Thoracic aorta (tissue), 2 donors: ENCODE measurements at places on chromosomes 7 and 10.

DNA sequence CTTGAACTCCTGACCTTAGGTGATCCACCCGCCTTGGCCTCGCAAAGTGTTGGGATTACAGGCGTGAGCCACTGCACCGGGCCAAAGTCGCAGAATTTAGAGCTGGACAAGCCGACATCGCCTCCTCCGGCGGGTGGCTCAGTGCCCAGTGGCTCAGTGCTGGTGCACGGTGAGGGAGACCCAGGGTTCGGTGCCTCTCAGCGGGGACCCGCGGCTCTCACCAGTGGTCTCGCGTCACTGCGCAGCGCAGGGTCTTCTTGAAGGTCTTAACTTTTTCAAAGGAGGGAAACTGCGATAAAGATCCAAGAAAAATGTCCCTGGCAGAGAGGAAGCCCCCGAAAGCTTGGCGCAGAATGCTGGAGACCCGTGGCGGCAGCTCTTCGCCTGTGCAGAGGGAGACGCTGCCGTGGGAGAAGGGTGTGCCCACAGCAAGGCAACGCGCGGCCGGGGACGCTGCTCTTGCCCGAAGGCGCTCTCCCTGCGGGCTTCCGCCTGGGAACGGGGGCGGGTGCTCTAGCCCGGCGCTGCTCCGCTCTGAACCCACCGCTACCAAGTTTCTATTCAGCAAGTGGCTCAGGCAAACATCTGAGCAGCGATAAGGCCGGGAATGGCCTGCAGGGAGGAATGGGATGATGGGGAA is 324.3 kb downstream of the DNAJB6 start:
- no peak for DNase-seq

GRCh38 chr7:95863-96260 is 96.5 kb upstream of the FAM20C start:
- no peak for DNase-seq

DNA sequence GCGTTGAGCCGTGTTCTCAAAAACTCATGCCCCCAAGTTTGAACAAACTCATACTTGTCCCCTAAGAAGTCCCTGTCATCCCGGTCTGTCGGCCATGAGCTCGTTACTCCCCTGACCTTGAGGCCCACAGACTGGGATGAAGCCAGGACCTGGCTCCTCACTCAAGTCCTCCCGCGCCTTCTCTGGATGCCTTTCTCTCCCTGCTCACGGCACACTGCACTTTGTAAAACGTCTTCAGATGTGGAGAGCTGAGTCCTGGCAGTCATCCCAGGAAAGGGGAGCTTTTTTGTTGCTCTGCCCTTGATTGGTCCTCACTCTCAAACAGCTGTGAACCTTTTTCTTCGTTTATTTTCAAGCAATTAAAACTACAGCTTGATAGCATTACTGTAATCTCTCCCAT is 110.8 kb downstream of the JAZF1 start:
- no peak for DNase-seq

GRCh38 chr10:18684953-18685352 is 25.7 kb downstream of the ARL5B start:
- DNase-seq, result no peak

DNA sequence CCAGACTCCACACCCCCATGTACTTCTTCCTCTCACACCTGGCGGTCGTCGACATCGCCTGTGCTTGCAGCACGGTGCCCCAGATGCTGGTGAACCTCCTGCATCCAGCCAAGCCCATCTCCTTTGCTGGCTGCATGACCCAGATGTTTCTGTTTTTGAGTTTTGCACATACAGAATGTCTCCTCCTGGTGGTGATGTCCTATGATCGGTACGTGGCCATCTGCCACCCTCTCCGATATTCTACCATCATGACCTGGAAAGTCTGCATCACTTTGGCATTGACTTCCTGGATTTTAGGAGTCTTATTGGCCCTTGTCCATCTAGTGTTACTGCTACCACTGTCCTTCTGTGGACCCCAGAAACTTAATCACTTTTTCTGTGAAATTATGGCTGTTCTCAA is 4.8 kb downstream of the OR2A25 start:
- DNase-seq, result no peak

DNA sequence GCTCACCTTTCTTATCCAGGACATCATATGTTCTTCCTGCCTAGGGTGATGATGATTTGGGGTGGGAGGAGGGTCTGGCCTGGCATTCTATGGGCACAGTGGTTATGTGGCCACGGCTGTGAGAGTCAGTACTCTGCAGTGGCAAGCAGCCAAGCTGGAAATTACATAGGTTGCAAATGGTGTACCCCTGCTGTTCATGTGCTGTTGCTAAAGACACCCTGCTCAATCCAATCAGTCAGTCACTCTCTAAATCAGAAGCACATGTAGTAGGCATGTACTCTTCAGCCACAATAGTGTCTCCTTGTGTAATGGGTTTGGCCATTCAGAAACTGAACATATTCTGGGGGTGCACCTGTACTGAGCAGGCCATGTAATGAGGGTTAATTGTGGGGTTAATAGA is 449.1 kb upstream of the ANKRD30A start:
- DNase-seq, result no peak

DNA sequence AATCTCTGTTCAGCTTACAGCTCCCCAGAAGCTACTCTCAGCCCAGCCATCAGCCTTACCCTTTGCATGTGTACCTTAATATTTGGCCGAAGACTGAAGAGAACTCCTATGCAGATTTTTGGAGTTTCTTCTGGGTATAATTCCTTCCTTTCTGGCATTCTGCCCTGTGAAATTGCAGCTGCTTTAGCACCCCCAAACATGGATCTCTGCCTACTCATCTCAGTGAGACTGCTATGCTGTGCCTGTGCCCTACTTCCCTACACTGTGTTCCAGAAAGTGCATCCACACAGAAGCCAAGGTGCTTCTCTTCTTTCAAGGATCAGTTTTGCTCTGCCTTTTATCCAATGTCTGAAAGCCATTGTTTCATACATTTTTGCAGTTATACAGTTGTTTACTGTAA is 81.6 kb downstream of the NPY start:
- no peak for DNase-seq

DNA sequence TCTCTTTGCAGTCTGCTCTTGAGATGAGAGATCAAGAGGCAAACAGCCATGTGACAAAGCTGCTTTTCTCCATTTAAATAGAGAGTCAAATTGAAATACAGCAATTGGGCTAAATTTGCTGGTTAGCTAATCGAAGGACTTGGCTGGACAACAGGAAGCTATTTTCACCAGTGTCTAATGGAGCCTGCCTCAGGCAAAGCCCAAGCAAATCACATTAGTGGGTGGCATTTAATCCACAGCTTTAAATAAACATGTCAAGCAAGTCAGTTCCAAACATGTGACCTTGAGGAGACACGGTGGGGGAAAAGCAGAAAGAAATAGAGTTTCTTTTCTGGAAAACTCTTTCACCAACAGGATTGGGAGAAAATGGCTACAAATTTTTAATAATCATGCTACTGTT is 180.5 kb upstream of the AOAH start:
- no peak for DNase-seq

- no peak for DNase-seq
Measured at GRCh38 chr10:25068152-25069058, 52.0 kb downstream of the THNSL1 start.

GRCh38 chr10:71638064-71638821 is 81.3 kb downstream of the C10orf105 start:
- no peak for DNase-seq

DNA sequence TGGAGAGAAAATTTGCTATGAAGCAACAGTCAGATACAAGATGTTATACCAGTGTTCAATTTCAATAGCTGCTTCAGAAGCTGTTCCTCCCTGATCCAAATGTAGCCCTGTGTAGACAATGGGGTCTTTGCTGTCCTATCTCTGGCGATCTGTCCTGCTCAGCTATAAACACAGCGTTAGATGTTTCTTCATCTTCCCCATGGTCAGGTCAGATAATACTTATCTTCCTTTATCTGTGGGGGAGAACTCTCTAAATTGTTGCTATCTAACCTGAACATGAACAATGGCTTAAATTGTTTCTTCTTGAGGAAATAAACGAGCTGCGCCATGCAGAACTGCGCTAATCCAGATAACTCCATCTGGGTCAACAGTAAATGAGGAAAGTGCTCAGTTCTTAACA is 15.6 kb upstream of the KIAA1217 start:
- no peak for DNase-seq

GRCh38 chr7:106518967-106519366 is 142.0 kb downstream of the CCDC71L start:
- DNase-seq, result no peak

DNA sequence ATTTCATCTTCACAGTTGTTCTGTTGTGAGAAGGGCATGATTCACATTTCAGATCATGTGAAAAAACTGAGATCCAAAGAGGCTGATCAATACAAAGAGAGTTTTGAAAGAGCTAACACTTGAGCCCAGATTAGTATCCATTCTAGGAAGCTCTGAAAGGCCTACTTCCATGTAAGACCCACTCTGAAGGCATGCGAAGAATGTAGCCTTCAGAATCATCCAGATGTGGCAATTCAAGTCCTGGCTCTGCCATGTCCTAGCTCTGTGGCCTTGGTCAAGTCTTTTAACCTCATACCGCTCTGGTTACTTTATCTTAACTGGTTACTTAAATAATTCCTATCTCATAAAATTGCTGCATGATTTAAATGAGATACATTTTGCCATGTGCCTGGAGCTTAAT is 111.1 kb downstream of the FZD1 start:
- no peak for DNase-seq

DNA sequence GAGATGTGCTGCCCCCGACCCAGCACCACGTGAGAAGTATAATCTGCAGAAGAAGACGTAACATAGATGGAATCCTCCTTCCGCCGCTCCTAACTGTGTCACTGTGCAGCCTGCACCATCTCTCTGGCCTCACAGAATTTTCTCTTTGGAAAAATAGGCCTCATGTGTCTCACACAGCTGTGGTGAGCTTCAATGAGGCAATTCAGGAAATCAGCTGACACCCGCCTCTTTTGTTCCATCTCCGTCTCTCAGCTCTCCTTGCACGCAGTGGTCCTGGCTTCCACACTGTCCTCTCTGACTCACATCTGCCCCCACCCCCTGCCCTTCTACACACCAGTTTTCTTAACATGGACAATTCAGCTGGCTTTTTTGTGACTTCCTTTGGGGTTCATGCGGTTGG is 7.2 kb downstream of the C10orf90 start:
- DNase-seq, result no peak

DNA sequence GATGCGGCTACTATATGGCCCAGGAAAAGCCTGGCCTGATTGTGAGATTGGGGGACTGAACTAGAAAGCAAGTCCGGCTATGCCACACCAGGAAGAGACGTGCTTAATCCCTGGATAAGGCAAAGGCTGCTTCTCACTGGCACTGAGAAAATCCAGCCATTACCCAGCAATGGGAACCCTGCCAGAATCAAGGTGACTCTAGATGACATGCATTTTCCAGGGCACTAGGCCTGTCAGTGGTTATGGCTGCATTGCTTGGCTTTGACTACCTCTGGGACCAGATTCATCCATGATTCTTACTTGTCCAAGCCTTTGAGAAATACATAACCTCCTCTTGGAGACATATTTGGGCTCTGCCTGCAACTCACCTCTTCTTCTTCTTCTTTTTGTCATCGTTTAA is 317.2 kb downstream of the GRID1 start:
- DNase-seq, result no peak

DNA sequence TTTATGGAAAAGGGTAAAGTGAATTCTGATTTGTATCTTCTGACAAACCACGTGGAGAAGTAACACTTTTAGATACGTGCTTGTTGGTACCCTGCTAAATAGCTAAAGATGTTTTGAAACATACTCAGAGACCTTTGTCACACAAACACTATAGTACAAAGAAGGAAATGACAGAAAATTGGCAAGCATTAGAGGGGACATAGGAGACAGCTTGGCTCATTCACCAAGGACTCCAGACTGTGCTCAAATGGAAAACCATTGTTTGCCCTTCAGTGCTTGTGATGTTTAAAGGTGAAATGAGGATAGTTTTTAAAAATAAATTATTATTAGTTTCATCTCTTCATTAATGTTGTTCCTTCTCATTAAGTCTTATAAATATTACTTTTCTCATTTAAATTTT is 34.0 kb upstream of the CD36 start:
- DNase-seq, result no peak

DNA sequence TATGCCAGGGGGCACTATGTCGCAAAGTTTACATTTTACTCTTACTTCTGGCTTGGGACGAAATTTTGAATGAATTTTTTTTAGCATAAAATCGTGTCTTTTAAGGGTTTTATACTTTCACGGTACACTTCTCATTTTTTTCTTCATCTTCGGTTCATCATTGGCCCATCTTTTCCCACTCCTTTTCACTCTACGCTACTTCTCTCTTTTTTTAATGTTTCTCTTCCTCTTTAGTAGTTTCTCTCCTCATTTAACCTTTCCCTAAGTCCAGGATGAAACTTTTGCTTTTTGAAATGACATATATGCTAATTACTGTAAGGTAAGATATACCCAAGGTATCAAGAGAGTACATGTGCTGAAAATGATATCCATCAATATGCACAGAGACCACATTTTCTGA is 39.5 kb downstream of the C7orf33 start:
- DNase-seq, result no peak

- no peak for DNase-seq
Measured at GRCh38 chr7:158273138-158273651, 314.4 kb downstream of the PTPRN2 start.

- DNase-seq, result no peak
Measured at GRCh38 chr10:116272440-116273283, at the start of gene GFRA1. Gene GFRA1 (minus strand): TSS chr10:116273206. CDS start chr10:116272029, 1,177 bp downstream.

DNA sequence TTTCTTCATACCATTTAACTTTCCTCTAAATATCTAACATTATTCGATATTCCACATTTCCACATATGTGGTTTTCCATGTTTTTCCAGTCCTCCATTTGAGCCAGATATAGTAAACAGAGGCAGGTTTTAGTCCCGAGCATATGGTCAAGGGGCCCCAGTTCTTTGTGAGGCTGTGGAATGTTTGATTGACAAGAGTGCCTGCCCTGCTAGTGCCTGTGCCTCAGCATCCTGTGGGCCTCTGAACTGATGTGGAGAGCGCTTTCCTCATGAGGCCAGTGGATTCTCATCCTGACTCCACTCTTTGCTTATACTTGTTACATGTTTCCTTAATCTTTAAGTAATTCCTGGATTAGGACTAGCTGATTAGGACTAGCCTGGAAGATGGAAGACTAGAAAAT is 58.8 kb downstream of the POM121L12 start:
- no peak for DNase-seq

- no peak for DNase-seq
Measured at GRCh38 chr10:121096617-121097431, 245.7 kb downstream of the WDR11 start.

DNA sequence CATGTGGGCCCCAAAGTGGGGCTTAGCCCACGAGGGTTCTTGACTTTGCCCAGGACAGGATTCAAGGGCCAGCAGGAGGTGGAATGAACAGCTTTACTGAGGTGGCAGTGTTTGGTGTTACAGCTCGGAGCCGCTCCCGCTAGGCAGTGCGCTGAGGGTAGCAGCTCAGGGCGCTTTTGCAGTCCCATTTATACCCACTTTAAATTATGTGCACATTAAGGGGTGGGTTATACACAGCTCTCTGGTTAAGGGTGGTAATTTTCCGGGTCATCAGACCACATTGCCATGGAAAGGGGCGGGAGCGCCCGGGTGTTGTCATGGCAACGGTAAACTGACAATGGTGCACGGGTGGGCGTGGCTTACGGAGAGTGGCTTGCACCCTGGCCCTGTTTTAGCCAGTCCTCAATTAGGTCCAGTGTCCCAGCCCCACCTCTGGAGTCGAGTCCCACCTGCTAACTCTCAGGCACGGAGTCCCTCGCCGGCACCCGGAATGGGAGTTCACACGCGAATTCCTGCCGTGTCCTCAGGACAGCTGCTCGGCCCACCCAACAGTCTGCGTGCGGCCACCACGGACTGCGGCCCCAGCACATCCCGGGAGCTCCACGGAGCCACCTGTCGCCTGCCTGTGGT is 58.2 kb upstream of the PDGFA start:
- DNase-seq, result no peak
